ENCODE measurements at places on chromosomes 11 and 22.

DNA sequence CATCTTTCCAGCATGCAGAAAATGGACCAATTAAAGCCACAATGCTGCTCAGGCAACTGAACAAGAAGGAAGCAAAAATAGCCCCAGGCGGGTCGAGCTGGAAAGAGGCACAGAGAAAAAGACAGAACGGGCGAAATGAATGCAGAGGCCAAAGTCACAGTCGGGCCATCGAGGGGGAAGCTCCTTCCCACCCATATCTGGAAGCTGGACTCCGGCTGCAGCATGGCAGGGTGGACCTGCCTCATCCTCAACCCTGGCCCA is 58.6 kb upstream of the PRDM11 start:
- DNase-seq, result no peak

GRCh38 chr11:70541176-70541575 is 142.8 kb downstream of the CTTN start:
- DNase-seq, result no peak

- DNase-seq, result no peak
Measured at GRCh38 chr11:112961146-112961668, at the start of gene NCAM1. Gene NCAM1, plus strand, starts transcription at chr11:112961420.

- DNase-seq, result peak; percentile 34
Measured at GRCh38 chr22:43110444-43110926, at the start of gene BIK. Gene BIK, plus strand, starts transcription at chr22:43110750. Its CDS starts 13,273 bp downstream, at chr22:43124023.

DNA sequence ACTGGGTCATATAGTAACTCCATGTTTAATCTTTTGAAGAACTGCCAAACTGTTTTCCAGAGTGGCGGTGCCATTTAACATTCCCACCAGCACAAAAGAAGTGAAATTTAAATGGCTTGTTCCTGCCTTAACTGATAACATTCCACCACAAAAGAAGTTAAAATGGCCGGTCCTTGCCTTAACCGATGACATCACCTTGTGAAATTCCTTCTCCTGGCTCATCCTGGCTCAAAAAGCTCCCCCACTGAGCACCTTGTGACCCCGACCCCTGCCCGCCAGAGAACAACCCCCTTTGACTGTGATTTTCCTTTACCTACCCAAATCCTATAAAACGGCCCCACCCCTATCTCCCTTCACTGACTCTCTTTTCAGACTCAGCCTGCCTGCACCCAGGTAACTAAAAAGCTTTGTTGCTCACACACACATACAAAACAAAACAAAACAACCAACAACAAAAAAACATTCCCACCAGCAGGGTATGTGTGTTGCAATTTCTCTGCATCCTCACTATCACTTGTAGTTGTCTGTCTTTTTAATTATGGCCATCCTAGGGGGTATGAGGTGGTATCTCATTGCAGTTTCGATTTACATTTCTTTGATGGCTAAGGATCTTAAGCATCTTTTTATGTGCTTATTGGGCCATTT is 109.0 kb downstream of the FAR1 start:
- DNase-seq, result no peak
